ENCODE measurements at places on chromosomes 12 and 14.

DNA sequence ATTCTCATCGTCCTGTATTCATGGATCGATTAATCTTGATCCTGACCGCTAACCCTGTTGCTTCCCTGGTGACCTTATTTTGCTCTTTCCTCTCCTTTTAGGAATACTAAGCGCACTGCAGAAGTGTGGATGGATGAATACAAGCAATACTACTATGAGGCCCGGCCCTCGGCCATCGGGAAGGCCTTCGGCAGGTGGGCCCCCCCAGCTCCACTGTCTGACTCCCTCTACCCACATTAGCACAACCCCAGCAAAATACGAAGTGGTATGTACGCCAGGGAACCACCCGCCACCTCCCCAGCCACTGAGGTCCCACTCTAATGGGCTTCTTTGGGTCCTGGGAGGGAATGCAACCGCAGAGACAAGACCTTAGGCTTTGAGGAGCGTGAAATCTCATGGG is 58.7 kb downstream of the ERH start:
- DNase-seq = no peak

GRCh38 chr14:74754157-74754556 is 9.0 kb upstream of the YLPM1 start:
- no peak for DNase-seq

GRCh38 chr14:94598506-94598815 is 13.7 kb upstream of the SERPINA3 start:
- no peak for DNase-seq

GRCh38 chr12:31205054-31205453 is 120.9 kb downstream of the SINHCAF start:
- no peak for DNase-seq

DNA sequence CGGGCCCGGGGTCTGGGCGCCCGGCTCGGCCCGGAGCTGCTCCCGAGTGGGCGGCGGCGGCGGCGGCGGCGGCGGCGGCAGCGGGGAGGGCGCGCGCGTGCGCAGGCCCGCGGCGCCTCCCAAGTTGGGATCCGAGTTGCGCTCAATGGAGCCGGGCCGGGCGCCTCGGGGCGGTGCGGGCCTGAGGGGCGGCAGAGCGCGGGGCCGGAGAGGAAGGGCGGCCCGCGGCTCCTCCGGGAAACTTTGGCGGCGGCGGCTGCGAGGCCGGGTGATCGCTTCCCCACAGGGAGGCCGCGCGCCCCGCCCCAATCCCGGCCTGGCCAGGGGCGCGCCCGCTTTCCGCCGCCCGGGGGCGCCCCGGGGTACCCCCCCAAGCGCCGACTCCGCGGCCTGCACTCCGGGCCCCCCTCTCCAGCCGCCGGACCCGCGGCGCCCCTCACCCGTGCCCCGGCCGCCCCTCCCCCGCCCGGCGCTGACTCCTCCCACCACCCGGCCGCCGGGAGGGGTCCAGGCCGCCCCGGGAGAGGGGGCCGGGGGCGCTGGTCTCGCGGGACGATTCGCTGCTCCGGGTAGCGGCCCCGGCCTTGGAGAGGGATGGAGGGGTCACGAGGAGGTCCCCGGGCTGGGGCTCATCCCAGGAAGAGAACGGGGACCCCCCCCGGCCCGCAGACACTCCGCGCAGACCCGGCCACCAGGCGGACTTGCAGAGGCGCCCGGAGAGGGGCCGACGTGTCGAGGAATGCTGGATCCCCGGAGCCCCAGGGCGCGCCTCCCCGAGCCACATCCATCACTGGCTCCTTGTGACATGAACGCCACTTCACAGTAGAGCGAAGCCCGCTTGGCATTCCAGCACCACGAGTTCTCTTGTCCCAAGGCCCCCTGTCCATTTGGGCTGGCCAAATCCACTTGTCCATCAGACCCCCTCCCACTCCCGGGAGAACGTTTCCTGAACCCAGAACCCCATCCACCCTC is at the start of gene RILPL1:
RILPL1 (minus strand) TSS at position 48 of the 972 bp plus-strand sequence. CDS start 237 bp downstream, outside the sequence.
- DNase-seq = peak; percentile 74

DNA sequence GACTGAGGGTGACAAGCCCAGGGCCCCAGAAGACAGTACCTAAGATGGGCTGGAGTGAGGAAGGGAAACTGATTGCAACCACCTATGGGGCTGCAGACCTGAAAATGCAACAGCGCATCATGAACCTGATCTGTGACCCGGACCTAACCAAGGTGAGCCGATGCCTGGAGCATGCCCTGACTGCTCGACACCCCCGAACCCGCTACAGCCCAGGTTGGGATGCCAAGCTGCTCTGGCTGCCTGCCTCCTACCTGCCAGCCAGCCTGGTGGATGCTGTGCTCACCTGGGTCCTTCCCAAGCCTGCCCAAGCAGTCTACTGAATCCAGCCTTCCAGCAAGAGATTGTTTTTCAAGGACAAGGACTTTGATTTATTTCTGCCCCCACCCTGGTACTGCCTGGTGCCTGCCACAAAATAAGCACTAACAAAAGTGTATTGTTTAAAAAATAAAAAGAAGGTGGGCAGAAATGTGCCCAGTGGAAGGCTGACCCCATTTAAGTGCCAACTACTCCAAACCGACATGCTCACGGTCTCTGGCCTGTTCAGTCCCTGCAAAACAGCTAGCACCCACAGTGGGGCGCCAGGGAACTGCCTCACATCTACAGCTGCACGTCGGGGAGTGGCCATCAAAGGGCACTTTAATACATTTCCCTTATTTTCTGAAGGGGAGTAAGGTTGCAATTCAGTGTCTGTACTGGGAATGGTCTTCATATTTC is 4.2 kb downstream of the RDH5 start:
- DNase-seq = peak; percentile 82

DNA sequence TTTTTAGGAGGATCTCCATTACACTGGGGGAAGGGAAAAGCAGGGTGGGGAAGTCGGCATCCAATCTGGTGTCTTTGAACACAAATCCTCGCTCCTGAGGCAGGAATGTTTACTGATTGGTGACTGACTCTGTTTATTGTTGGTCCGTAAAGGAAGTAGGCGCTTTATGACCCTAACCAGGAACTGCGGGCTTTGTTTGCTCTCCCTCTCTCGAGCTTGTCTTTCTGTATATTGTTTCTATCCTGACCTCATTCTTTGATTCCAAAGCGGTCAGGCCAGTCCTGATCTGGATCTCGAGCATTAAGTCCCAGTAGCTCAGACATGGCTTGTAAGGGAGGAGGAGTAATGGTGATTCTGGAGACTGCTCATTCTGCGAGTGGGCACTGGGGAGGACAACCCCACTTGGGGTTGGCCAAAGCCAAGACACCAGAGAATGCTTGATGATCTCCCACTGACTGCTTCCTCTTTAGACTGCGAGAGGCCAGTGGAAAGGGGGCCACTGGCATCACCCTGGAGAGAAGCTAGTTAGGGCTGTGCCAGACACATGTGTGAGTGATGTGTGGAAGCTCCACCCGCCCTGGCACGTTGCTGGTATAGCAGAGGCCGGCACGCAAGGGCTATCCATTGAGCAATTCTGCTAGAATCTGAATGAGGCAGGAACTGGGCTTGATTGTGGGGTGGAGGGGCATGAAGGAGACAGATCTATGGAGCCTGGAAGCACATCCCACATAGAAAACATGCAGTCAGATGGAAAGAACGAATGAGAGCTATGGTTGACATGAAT is 194.6 kb downstream of the PAX9 start:
- no peak for DNase-seq

- no peak for DNase-seq
Measured at GRCh38 chr14:29810682-29811081, 117.0 kb downstream of the PRKD1 start.

DNA sequence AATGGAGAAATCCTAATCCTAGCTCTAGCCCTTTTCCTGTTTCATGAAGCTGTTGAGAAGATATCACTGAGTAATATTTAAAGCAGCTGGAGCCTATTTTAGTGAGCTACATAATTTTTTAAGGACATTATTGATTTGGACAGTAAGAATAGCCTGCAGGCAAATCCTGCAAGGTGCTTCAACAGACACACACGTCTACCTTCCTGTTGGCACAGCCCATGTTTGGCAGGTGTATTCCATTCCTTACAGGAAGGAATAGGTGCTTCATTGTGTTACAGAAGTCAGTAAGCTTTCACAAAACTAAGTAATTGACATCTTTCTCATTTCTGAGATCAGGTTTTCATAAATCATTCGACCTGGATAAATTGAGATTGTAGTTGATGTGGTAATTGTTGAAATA is 50.6 kb downstream of the FOXA1 start:
- no peak for DNase-seq

DNA sequence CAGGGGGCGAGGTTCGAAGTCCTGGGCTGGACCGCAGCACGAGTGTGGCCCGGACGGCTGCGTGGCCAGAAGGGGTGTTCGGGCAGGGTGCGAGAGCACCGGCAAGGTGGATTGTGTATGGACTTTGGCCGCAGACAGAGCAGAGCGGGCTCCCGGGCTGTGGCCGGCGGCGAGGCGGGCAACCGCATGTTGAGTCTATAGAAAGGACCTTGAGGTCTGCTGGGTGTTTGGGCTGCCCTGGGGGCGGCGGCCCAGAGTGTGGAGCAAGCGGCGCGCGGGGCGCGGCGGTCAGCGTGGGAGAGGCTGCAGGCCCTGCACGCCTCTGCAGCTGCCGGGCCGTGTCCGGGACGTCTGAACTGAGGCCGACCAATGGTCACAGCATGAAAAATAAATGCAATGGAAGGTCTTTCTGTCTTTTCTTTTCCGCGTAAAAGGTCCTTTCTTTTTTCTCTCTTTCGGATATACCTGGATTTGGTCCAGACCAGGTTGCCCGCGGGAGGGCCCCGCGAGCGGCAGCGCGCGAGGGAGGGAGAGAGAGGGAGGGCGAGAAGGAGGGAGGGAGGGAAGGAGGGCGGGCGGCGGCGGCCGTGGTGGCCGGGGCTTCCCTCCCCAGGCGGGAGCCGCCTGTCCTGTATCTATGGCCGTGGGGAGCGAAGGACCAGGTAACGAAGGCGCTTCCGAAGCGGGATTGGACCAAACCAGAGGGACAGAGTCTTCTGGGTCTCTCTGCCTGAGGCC is 5.5 kb upstream of the HOXC9 start:
- no peak for DNase-seq

DNA sequence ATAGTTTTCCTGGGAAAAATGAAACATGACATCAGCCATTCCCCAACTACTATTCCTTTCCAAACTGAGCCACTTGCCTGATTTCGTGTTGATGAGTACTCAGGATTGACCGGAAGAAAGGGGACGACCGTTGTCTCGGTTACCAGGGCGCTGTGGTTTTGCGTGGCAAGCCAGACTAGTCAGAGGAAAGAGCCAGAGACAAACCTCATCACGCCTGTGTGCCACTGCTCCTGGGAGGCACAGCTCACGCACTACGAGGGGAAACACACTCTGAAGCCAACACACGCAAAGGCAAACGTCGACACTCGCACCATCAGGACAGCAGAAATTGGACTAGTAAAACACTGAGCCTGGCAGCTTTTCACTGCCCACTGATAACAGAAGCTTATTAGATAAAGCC is 35.0 kb downstream of the GIT2 start:
- DNase-seq = no peak

Measured in suppressor macrophage (primary cell).